ENCODE measurements at places on chromosomes 7 and 10.

GRCh38 chr7:128940494-128941322 is 3.0 kb downstream of the IRF5 start:
- DNase-seq: peak; percentile 16

- no peak for DNase-seq
Observed at GRCh38 chr7:28958235-28958979, at the start of gene TRIL. TSS of gene TRIL (minus strand) at chr7:28958330. CDS start at chr7:28958046, 284 bp downstream.

DNA sequence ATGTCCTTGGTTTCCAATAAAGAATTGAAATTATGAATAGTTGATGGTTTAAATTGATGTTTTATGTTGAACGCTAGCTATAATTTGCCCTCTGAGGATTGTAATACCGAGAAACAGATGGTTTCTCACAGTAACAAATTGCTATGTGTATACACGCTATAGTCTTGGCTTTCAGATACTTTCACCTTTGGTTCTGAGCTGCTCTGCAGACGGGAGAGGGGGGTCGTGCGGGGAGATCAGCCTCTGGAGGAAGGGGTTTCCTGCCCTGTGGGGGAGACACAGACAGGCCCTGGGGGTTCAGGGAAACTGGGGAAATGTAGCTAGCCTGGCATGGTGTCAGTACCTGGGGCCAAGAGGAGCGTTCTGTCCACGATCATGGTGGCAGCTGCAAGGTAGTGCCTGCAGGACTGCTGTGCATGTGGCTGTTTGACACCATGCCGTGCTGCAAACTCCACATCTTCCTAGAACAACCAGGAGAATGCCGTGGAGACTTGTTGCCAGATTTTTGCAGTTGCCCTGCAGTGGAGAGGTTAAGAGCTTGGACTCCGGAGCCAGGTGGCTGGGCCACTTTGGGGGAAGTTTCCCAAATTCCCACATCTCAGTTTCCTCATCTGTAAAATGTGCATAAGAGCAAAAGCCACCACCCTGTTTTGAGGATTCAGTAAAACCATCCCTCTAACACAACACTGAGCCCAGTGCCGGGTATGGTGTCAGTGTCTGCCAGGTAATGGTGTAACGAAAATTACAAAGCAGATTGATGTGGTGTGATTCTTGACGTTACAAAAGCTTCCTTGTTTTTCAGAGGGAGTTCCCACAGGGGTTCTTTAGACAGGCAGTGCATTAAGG is 167.9 kb downstream of the CUX1 start:
- DNase-seq: no peak

DNA sequence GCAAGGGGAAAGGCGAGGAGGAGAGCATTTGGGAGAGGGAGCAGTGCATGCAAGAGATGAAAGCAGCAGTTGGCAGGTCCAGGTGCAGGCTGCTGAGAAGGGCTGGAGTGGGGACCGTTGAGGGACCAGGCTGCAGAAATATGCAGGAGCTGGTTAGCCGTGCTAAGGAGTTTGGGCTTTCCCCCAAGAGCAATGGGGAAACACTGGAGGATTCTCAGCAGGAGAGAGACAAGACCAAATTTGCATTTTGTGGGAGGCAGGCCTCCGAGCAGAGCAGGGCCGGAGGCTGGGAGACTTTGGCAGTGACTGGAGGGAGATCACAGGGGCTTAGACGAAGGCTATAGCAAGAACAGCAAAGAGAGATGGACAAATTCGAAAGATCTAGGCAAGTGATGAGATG is 11.8 kb downstream of the BTBD16 start:
- no peak for DNase-seq

- no peak for DNase-seq
Observed at GRCh38 chr10:29895456-29895855, 163.9 kb downstream of the JCAD start.

DNA sequence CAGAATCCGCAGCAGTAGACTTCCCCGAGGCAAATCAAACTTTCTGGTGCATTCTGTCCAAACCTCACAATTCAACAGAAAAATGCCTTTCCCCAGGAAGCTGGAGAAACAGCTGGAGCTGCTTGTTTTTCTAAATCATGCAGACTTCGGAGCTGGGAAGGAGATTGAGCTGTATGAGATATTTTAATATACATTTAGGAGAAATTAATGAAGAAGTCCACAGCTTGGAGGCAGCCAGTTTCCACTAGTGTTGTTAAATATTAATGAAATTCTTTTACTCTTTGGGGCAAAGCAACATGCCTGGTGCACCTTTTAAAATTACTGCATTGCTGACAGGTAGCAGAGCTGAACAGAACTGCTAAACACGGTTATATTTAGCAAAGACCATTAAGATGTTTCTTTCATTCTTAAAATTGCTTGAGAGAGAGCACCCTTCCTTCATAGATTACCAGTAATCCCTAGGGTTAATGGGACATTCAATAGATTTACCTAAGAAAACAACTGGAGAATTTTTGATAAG is 566.4 kb downstream of the SORCS3 start:
- DNase-seq: no peak

DNA sequence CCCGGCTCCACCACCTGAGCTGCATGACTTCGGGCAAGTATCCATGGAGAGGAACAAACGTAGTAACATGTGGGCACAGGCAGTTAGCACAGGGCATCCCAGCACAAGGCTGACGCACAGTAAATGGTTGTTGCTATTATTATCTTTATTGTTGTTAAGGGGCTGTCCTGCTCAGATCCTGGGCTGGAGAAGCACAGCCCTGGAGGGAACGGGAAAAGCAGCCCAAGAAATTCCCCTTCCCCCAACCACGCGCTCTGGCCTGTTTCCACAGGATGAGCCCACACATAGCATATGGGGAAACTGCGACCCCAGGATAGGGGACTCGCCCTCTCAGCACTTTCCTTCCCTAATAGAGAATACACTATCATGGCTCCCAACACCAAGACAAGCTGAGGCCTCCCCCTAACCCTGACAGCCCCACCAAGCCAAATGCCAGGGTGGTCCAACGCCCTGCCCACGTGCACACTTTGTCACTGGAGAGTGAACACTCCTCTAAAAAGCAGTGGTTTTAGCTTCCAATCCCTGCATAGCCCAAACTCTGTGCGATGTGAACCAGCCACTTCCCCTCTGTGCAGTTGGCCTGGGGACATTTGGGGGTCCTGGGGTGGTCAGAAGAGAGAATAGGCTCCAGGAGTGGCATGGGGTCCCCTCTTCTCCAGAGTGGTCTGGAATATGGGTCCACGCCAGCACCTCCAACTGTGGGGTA is 11.0 kb downstream of the PSD start:
- no peak for DNase-seq

DNA sequence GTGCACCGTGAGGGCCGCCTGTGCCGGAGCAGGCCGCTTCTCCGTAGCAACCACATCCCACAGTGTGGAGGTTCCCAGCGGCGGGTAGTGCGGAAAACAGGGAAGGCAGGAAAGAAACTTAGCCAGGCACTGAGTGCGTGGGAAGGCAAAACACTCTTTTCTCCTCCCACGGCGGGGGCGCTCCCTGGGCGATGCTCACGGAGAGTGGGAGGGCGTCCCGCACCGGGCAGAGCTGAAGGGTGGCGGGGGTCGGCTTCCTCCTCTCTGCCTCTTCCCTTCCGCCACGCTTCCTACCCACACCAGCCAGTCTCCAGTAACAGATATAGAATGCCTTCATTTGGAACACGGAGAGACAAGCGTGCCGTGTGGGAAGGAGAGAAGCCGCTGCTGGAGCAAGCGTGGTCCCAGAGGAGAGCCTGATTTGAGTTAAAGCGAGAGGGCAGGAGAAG is 252.5 kb downstream of the PAXIP1 start:
- DNase-seq: no peak

- DNase-seq: no peak
Observed at GRCh38 chr10:117353684-117354083, 21.6 kb downstream of the PDZD8 start.

GRCh38 chr10:68301301-68301700 is 30.6 kb upstream of the HNRNPH3 start:
- no peak for DNase-seq

DNA sequence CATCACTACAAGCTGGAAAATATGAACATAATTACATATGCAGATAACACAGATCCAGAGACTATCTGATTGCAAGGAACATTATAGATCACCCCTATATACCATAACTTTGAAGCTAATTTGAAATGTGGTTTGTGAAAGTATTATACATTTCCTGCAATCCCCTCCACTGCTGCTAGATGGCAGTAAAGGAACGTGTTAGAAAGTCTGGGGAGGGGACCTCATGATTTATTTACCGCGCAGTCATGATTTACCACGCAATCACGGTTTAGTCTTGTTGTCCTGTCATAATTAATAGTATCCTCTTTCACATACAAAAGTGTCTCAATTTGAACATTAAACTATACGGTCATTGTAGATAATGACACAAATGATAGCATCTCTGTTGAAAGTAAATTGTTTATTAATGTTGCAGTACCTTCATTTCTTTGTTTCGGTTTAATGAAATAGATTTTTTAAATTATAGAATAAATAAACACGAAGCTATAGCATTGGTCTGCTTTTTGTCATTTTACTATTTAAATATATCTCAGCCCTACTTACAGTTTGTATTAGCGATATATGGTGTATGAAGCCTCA is 145.3 kb upstream of the PRSS1 start:
- peak; percentile 65 for DNase-seq

DNA sequence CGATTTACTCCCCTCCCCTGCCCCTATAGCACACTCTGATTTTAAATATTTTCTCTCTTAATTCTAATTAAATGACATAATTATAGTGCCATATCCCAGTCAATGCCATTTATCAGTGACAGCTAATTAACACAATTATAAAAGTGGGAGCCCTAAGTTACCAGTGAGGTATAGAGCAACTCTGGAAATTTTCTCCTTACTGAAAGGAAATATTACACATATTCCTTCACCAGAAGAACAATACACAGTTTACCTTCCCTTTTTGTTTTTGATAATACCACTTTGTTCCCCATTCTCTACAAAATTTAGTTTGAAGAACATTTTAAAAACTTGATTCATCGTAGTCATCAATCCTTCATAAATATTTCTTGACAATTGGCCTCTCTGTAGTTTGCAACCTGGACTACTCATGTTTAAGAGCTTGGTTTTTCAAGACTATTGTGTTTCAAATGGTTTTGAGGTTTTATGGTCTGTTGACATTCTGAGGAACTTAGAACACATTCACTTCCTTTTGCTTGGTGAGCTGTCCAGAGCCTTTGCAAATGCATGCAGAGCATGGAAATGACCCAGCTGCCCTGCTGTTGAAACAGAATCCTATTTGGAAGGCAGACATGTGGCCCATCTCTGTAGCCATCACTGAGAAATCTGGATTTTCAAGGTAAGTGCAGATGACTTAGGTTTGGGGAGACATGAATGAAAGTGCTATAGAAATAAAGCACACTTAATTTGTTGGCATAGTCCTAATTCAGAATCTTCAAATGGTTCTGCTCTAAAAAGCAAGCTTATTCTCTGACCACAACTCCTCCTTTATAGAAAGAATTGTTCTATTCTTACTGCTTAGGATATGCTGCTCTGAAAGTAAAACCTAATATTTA is at the start of gene GPR141:
TSS of gene GPR141 (plus strand) at position 521 of the 875 bp plus-strand sequence. CDS start 56,628 bp downstream, outside the sequence.
- no peak for DNase-seq

GRCh38 chr10:1563028-1563427 is 174.3 kb downstream of the ADARB2 start:
- DNase-seq: no peak

GRCh38 chr7:30986738-30987137 is 23.0 kb downstream of the GHRHR start:
- DNase-seq: no peak

- no peak for DNase-seq
Observed at GRCh38 chr10:17122726-17123661, 6.6 kb downstream of the CUBN start.

- no peak for DNase-seq
Observed at GRCh38 chr10:121002586-121003205, 151.5 kb downstream of the WDR11 start.

DNA sequence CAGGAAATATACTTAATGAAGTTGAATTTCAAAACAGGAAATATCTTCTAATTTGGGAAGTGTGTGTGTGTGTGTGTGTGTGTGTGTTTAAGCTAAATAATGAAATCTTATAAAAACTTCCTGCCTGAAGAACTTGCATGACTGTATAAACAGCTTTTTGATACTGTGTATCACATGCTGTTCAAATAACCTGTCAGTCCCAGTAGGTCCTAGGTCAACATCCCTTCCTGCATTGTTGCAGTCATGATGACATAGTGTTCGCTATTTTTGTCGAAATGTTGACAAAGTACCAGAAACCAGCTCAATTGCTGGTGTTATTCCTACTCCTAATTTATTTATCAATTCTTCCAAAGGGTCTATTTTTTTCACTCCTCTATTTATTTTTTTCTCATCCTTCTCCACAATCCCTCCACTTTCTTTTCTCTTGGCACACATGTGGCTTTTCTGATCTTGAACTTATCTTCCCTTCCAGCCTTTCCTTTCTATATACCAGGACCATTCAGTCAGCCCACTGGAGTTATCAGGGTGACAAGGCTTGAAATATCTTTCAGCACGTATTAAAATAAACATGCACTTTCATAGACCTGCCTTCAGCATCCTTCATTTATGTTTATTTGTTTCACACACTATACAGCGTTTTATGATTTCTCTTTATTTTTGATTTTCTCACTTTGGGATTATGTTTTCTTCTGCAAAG is 115.8 kb downstream of the PLXDC2 start:
- no peak for DNase-seq

- DNase-seq: no peak
Observed at GRCh38 chr10:29254123-29255046, 34.5 kb upstream of the LYZL1 start.

GRCh38 chr7:18860221-18860620 is 257.2 kb downstream of the TWIST1 start:
- DNase-seq: no peak

GRCh38 chr10:3034616-3035015 is 32.7 kb upstream of the PFKP start:
- DNase-seq: no peak

GRCh38 chr7:22452142-22452959 is 47.6 kb downstream of the STEAP1B start:
- DNase-seq: peak; percentile 15

- no peak for DNase-seq
Observed at GRCh38 chr10:116810895-116811294, 38.4 kb upstream of the ENO4 start.

DNA sequence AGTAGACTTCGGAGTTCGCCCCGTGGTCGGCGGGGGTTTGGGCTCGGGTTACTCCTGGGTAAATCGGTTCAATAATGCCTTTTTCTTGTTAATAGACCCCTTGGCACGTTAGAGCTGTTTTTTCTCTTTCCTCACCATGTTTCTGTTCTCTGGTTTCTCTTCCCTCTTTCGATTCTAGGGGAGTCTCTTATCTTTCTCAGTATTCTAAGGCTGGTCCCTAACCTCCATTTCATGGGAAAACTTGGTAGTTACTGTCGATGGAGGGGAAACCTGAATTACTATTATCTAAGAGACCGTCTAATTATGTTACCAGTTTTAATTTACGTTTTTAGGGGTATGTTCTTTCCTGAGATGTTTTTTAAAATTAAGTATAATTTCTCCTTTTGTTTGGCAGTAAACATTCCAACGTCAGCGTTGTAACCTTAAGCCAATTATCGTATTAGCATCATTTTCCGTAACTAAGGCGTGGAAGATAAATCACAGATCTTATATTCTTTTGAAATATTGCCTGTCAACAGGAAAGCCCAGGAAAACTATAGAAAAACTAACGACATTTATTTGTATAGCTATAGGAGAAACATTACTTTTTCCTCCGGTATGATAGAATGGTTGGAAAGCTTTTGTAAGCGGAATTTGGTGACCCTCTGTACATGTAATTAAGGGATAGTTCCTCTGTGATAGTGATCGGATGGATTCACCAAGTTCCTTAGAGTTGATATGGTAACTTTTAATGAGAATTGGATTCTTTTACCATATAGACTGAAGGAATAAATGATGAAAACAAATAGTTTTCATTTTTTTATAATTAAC is 847 bp downstream of the BTAF1 start:
- no peak for DNase-seq

- no peak for DNase-seq
Observed at GRCh38 chr10:117861329-117861728, 185.4 kb downstream of the RAB11FIP2 start.

- DNase-seq: no peak
Observed at GRCh38 chr10:8049865-8050555, 4.5 kb upstream of the GATA3 start.
